ENCODE measurements at places on chromosomes 12 and 14.

GRCh38 chr12:62640910-62641448 is 174.4 kb downstream of the MON2 start:
- DNase-seq, result no peak

DNA sequence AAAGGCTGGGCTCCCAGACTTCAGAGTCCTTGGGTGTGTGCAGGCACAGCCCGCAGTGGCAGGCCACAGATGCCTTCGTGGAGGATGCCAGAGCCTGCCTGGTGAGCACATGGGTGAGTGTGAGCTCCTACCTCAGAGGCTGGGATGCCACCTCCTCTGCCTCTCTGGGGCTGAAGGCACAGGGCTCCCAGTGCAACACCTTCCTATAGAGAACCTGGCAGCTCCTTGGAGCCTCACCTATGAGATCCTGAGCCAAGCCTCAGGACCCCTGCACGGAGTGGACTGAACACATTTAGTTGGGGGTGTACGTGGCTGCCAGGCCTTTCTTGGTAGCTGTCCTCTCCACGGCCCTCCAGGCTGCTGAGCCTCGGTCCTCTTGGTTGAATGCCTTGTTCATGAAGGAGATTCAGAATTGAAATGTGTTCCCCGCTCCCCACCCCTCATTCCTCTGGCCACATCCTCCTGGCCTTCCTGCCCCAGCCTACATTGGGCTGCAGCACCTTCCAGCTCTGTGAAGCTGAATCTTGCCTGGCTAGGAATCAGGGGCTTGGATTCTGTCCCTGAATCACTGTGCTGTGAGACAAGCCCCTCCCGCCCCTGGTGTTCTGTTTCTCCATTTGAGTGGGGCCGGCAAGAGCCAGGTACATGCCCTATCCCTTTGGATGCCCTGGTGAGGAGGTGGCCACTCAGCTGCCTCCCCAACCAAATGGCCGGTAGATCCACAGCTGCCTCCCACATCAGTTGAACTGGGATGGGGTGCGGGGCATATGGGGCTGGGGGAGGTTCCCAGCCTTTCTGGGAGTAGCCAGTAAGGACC is 38.7 kb upstream of the TRAF3 start:
- DNase-seq, result no peak

- no peak for DNase-seq
Measured at GRCh38 chr14:29636870-29637269, 290.8 kb downstream of the PRKD1 start.

GRCh38 chr12:54133772-54134375 is 54.9 kb downstream of the SMUG1 start:
- no peak for DNase-seq

DNA sequence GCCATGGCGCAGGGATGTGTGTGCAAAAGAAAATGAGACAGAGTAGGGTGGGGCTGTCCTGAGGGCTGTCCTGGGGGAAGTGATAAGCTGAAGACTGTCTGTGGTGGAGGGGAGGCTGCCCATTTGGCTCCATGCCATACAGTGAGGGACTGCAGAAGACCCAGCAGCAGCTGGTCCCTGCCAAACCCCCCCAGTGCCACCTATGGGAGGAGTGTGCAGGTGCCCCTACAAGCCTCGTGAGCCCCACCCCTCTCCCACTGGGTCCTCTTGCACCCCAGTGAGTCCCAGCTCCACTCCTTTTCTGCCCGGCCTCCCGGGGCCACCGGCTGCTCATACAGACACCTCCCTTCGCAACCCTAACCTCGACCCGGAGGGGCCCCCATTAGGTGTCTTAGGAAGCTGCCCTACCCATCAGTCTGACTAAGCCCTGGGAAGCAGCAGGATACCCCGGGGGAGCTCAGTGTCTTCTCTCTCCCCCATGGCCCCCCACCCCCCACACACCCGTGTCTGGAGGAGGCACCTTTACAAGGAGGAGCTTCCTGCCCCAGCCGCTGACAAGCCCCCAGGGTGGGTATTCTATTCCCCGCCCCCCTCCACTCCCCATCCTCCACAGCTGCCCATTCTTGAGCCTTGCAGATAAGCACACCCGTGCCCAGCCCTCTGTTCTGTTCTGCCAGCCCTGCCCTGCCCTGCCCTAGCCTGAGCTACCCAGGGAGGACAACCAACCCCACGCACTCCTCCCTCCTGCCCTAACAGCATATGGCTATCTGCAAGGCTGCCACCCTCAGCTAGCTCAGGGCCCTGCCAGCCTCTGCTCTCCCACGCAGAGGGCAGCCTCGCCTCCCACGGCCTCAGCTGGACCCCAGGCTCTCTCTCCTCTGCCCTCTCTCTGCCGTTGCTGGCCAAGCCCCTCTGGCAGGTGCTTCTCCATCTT is 41.9 kb downstream of the SLC6A12 start:
- no peak for DNase-seq

DNA sequence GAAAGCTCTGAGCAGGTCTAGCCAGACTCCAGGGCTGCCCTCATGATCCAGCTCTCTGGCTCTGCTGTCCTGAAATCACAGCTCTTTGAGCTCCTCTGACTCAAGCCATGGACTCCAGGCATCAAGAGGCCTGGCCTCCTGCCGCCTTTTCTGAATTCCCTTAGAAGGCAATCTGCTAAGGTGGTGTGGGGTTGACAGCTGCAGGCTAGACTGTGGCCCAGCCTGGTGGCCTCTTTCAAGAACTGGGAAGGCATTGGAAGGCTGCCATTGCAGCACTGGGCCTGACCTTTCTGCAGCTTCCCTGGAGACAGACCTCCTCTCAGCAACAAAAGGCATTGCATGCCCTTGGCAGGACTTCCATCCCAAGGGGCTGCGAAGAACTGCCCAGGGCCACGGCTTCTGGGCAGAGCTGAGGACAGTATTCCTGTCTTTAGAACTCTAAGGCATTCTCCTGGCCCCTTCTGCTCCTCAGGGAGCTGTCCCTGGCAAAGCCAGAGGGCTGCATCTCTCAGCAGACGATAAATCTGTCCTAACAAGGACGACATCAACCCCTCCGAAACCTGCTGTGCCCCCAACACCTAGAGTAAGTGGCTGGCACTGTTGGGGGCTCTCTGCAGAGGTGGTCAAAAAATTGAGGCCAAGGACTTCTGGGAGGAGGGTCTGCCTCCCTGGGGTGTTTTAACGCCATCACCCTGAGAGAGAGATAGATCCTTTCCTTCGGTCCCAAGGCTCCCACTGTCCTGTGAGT is 115.6 kb downstream of the RBM19 start:
- DNase-seq, result no peak

- no peak for DNase-seq
Measured at GRCh38 chr14:60839057-60839456, 104.5 kb downstream of the MNAT1 start.

GRCh38 chr12:31928246-31929026 is 30.8 kb upstream of the RESF1 start:
- no peak for DNase-seq

DNA sequence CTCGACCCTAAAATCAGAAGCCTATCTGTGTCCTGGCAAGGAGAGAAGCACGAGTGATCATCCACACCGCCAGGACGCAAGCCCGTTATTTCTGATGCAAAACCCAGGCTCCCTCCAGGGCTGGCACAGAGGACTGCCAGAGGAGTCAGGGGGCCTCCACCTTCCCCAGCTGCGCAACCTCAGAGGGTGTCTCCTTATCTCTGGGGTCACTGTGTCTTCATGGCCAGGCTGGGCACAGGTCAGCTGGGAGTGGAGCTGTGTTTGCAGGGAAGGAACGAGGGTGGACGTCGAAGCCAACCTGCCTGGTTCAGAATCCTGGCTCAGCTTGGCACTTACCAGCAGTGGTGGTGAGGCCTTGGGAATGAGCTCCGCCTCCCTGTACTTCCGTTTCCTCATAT is 12.0 kb upstream of the SERPINA3 start:
- no peak for DNase-seq

DNA sequence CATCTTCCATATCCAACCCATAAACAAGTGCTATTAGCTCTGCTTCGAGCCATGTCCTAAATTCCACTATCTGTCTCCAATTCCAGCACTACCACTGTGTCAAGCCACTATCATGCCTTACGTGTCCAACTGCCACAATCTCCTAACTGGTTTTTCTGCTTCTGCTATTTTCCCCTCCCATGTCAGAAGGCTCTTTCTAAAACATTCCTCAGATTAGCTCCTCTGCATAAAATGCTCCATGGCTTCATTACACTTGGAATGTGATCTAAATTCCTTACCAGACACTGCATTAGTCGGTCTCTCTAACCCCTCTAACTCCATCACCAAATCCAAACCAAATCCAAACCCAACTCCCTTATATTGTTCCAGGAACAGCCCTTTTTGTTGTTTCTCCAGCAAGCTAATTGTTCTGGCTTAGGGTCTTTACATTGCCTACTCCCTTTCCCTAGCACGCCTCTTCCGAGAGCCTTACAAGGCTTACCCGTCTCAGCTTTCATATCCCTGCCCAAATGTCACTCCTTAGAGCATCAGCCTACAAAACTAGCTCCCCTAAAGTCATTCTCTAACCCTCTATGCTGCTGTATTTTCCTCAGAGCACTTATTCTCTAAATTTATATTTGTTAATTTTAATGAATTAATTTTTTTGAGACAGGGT is 139.7 kb downstream of the HELB start:
- no peak for DNase-seq

- DNase-seq, result no peak
Measured at GRCh38 chr12:130715150-130715997, 725 bp downstream of the RIMBP2 start.

GRCh38 chr14:68522510-68523325 is 270.1 kb downstream of the ZFP36L1 start:
- no peak for DNase-seq

GRCh38 chr12:46184798-46185595 is 83.8 kb downstream of the SLC38A1 start:
- no peak for DNase-seq

DNA sequence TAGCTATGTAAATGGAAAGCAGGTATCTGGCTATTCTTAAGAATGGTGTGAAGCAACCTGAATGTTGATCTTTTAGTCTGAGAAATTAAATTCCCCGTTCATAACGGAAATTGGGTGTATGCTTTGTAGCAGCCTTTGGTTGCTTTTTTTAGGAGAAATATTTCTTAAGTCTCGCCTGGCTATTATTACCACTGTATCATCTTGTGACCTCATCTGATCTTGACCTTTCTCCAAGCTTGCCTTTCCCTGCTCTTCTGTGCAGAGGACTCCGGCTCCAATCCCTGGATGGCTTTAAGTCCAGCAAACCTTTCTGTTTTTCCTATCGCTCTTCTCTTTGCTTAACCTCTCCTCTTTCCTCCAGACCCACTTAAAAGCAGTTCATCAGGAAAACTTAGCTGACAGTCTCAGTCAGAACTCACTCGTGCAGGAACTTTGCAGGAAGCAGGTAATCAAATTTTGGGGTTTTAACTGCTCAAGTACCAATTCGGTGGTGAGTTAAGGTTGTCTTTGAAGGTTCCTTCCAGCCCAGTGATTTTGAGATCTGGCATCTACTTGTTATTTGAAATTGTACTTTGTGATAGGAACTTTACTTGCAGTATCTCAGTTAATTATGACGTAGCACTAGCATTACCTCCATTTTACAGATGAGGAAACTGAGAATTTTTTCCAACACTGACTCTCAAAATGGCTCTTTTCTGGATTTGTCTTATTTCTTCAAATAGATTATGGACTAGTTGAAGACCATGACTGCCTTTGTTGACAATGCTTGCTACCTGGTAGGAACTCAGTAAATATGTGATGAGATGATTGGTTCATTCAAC is 14.1 kb downstream of the PPFIBP1 start:
- DNase-seq, result no peak

GRCh38 chr14:106694638-106695393 is 1168.4 kb downstream of the TMEM121 start:
- no peak for DNase-seq

DNA sequence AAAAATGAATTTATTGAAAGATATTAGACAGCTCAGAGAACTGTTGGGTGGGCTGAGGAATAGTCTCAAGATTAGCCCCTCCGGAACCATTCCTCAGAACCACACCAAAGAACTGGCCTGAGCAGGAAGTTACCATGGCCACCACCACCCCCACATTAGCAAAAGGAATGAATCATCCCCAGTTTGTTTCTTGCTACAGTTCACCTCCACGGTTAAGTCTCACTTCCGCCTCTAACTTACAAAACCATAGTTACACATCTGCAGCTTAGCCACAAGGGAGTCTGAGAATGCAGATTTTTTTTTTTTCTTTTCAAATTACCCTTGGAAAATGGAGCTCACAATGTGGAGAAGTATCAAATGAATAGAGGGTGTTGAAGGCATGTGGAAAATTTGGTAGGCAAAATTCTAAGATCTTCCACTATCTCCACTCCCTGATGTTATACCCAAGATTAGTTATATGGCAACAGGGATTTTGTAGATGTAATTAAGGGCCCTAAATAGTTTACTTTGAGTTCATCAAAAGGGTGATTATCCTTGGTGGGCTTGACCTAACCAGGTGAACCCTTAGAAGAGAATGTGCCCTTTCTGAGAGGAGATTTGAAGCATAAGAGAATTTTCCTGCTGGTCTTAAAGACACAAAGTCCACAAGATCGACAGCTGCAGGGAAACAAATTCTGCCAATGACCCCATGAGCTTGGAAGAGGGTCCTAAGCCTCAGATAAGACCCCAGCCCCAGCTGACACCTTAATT is 129.8 kb upstream of the KRR1 start:
- DNase-seq, result no peak

GRCh38 chr12:130117233-130117632 is 45.0 kb upstream of the FZD10 start:
- DNase-seq, result no peak

DNA sequence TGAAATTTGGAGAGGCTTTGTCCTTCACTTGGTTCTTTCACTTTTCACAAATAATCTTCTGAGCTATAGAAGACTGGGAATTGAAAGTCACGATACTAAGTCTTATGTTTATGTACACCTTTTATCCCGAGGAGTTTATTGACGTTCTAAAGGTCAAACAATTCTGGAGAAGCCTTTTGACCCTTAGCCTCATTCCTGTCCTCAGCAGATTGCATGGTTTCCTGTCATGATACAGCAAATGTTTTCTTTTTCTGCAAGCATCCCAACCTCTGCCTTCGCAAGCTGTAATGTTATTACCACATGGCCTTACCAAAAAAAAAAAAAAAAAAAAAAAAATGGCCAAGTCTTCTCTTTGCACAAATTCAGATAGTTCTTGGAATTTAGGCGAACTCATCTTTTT is 411.7 kb upstream of the FLRT2 start:
- no peak for DNase-seq

DNA sequence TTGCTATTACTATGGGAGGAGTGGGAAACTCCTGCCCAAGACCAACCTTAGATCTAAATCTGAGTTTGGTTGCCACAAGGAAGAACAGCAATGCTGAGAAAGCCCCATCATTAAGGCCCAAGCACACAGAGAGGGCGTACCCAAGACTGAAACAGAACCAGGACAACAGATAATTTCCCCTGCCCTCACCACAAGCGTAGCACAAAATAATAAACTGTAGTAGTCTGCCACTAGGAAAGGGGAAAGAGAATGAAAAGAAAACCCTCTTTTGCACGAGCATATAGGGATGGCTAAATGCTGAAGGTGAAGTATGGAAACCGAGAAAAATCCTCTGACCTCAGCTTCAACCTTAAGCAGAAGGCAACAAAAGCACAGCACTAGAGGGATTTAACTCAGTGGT is 76.5 kb upstream of the DHRS4 start:
- DNase-seq, result no peak

DNA sequence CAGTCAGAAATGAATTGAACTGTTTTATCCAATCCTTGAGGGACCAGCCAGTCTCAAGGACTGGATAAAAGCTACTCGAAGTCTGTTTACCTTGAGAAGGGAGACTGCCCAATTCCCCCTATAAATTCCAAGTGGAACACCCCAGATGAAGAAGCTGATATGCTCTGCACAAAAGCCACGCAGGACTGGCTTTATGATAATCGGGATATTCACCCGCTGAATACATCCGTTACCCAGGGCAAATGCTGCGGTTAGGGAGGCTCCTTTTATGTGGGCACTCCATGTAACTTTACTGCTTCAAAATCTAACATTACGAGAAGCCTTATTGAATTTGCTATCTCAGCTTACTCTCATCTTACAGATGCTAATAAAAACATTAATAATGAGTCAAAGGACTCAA is 119.1 kb downstream of the DENND5B start:
- DNase-seq, result no peak
